ENCODE measurements at places on chromosomes 16 and 17.

- no peak for DNase-seq
These were observed 128.9 kb upstream of the RCVRN start for GRCh38 chr17:10033959-10034358.

DNA sequence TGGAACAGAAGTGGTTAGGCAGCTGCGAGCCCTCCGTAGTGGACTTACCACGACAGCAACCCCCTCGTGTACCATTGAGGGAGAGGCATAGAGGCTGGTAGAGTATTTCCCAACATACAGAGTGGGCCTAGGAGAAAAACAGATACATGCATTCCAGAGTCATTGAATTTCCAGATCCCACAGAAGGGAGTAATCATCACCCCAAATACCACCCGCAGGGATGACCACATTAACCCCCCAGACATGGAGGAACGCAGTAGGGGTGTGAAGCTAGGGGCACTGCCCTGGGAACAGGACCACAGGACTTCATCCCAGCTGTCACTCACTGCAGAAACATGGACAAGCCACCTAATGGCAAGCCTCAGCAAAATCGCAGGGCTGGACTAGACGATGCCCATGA is 44.7 kb upstream of the ICAM2 start:
- no peak for DNase-seq

- DNase-seq: no peak
These were observed 76.4 kb downstream of the KCNJ12 start for GRCh38 chr17:21452377-21453143.

GRCh38 chr17:39196241-39196807 is 1.1 kb downstream of the CACNB1 start:
- no peak for DNase-seq

- no peak for DNase-seq
These were observed 23.8 kb upstream of the SMG8 start for GRCh38 chr17:59185997-59186396.

- DNase-seq: no peak
These were observed 18.5 kb downstream of the GTF3C1 start for GRCh38 chr16:27531186-27531585.

DNA sequence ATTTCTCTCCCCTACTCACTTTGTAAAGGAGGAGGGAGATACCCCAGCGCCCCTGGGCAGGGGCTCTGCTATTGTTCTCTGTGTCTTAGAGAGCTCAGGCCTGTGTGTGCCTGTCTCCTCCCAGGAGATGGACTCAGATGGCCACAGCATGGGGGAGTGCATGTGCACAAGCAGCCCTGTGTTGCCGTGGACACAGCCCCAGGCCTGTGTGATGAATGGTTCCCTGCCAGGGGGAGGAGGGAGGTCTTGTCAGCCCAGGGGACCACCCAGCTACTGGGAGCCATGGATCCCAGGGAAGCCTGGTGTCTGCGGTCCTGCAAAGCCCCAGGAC is 26.3 kb downstream of the GINS2 start:
- DNase-seq: no peak

DNA sequence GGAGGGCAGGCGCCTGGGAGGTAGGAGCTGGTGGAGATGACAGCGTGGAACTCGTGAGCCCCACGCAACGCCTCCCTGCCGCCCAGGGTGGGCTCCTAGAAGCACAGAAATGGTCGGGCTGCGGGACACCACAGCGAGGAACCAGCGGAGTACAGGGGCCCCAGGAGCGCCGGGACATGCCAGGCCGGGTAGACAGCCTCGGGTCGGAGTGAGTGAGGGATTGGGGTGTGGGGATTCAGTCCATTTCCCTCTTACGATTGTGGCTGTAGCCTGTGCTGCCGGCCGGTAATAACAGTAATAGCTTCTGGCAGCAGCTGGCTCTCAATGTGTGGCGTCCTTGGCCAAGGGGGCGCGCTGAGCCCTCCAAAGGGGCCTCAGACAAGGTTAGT is 12.2 kb upstream of the CES3 start:
- DNase-seq: no peak

GRCh38 chr17:7951143-7951792 is 19.3 kb downstream of the CNTROB start:
- no peak for DNase-seq
